Testis (tissue), 5 donors: ENCODE measurements at places on chromosomes 1 and 21. TPM values are rescaled to one million over a fixed set of nuclear protein-coding genes. Genes with fewer than 3 reads are reported as not detected.

Gene SYT6
- 0.43 TPM for total RNA-seq

Gene PLA2G2C
- 0.47 TPM for total RNA-seq

Gene CFHR1
- not detected for total RNA-seq

Gene RUNX3
- 5.7 TPM for total RNA-seq

GRCh38 chr1:89104687-89105086 lies 21.2 kb downstream of the GBP2 start:
- H3K4me1 ChIP-seq = no peaks in the 10 kb centered on the region
- no peak overlapping the region for H3K4me3 ChIP-seq
- H3K27ac ChIP-seq = no peak overlapping the region
- H3K36me3 ChIP-seq = no peaks in the 10 kb centered on the region
- peak; percentile 27 for DNase-seq
- no peaks in the 10 kb centered on the region for H3K27me3 ChIP-seq

DNA sequence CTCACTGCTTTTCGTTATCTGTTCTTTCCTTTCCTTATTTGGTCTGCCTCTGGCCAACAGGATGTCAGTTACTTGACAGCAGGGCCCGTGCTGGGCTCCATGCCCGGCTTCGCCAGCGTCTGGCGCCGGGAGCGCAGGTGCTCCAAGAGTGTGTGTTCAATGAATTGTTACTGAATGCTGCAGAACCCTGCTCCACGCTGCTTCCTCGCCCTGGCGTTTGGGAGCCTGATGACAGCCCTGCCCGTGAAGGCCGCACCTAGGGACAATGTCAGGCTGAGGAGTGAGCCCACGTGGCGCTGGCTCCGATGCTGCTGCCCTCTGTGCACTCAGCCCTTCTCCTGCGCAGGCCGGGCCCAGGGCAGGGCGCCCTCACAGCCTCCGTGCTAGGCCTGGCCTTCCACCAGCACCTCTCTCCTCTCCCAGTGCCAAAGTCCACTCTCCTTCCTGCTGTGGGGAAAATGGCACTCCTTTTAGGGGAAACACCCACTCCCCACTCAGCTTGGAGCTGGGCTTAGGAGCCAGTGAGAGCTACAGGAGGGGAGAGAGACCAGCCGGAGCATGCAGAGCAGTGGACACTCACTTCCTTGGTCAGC lies 51.4 kb downstream of the ACBD3 start:
- no peaks in the 10 kb centered on the region for H3K36me3 ChIP-seq
- no peak overlapping the region for H3K4me3 ChIP-seq
- peak; percentile 68 for DNase-seq
- no peaks in the 10 kb centered on the region for H3K27me3 ChIP-seq
- peaks cover 12% of the 10 kb centered on the region for H3K4me1 ChIP-seq
- H3K27ac ChIP-seq = no peak overlapping the region

DNA sequence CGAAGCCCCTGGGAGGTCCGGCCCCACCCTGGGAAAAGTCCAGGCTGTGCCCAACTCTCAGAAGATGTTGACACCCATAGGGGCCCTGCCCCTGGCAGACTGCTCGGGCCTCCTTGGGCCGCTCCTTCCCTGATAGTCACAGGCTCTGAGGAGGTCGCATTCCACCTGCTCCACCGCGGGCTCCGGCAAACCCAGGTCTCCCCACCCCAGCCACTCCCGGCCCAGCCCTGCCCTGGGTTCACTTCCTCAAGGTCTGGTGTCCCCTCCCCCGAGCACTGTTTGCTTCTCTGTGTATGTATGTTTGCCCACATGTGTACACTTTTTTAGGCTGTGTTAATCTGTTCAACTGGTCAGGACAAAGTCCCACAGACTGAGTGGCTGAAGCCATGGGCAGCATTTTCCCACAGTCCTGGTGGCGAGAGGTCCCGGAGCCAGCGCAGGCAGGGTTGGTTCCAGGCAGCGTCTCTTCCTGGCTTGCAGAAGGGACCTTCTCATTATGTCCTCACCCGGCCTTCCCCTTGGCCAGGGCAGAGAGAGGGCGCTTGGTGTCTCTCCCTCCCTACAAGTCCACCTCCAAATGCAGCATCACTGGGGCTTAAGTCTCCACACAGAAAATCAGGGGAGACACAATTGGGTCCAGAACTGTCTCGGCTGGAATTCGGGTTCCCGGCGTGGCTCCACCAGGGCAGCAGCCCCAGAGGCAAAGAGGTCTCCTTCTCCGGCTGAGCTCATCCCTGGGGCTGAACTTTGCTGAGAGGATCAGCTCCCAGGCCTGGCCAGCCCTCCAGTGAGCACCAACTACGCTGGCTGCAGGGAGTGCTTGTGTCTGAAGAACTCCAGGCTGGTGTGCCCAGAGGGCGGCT lies 10.5 kb upstream of the PRXL2B start:
- no peak overlapping the region for H3K27ac ChIP-seq
- no peaks in the 10 kb centered on the region for H3K36me3 ChIP-seq
- no peaks in the 10 kb centered on the region for H3K4me1 ChIP-seq
- no peaks in the 10 kb centered on the region for H3K27me3 ChIP-seq
- no peak for DNase-seq
- no peak overlapping the region for H3K4me3 ChIP-seq

GRCh38 chr1:23559985-23560741 lies 862 bp upstream of the ID3 start:
- no peaks in the 10 kb centered on the region for H3K36me3 ChIP-seq
- no peaks in the 10 kb centered on the region for H3K27me3 ChIP-seq
- peak overlapping the region; percentile 88 for H3K27ac ChIP-seq
- DNase-seq = no peak
- H3K4me1 ChIP-seq = peaks cover 41% of the 10 kb centered on the region
- peak overlapping the region; percentile 55 for H3K4me3 ChIP-seq

DNA sequence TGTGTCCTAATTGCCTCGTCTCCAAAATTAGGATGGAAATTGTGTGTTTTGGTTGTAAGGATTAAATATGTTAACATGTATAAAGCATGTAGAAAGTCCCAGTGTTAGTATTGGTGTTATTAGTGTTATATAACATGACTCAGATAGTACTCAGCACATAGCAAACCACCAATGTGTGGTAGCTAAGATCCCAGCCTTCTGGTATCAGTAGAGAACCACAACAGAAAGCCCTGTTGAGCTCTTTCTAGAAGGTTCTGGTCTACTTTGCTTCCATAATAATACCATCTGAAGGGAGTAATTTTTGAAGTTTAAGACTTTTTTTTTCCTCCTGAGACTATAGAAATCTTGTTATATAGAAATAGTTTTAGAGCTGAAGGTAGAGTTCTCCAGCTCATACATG lies 259.3 kb upstream of the SGIP1 start:
- no peaks in the 10 kb centered on the region for H3K36me3 ChIP-seq
- no peak for DNase-seq
- no peak overlapping the region for H3K27ac ChIP-seq

- H3K27me3 ChIP-seq = no peaks in the 10 kb centered on the region
- no peaks in the 10 kb centered on the region for H3K36me3 ChIP-seq
- DNase-seq = peak; percentile 64
These were observed 600.5 kb downstream of the USP25 start for GRCh38 chr21:16330082-16330907.

DNA sequence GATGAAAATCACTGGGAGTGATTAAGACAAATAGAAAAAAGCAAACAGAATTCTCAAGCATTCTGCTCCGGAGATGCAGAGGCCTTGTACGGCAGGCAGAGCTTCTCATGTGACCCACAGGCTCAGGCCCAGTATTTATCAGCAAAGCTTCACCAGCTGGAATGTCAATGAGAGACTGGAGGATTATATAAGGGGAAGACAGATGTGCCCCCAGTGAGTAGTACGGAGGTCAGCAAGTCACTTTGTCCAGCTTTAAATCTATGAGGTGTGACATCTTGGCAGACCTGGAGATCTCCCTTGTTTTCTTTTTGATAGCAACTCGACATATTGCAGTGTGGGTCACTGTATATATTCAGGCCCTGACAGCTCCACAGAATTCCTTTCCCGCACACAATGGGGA lies 106.8 kb downstream of the HHIPL2 start:
- peaks cover 33% of the 10 kb centered on the region for H3K4me1 ChIP-seq
- peak overlapping the region; percentile 53 for H3K27ac ChIP-seq
- H3K27me3 ChIP-seq = no peaks in the 10 kb centered on the region
- DNase-seq = peak; percentile 44
- H3K4me3 ChIP-seq = no peak overlapping the region
- H3K36me3 ChIP-seq = no peaks in the 10 kb centered on the region

DNA sequence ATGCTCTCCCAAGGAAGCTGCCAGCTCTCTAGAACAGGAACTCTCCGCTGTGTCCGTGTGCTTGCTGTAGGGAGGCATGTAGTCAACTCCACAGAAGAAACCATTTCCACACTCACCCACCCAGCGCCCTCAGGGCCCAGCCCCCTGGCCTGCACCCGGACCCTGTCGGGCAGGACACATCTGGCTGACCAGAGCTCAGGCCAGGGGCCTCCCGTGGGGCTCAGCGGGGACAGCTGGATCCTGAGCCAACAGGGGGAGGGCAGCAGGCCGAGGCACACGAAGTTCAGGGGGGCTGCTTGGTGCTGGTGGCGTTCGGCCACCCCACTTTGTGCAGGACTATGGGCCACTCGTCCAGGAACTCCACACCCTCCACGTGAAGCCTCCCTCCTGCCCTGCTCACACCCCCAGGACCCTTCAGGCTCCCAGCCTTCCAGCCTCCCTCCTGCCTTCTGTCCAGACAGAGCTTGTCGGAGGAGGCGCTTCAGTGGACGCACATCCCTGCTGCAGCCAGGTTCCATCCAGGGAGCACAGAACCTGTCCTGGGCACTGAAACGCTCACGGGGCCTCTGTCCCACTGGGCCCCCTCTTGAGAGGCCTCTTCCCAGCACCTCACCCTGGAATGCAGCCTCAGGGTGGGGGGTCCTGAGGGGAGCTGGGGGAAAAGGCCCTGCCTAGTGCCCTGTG lies 15.0 kb upstream of the FAAP20 start:
- no peaks in the 10 kb centered on the region for H3K36me3 ChIP-seq
- H3K27ac ChIP-seq = peak overlapping the region; percentile 16
- H3K4me3 ChIP-seq = no peak overlapping the region
- H3K27me3 ChIP-seq = no peaks in the 10 kb centered on the region
- no peak for DNase-seq
- peaks cover 69% of the 10 kb centered on the region for H3K4me1 ChIP-seq

DNA sequence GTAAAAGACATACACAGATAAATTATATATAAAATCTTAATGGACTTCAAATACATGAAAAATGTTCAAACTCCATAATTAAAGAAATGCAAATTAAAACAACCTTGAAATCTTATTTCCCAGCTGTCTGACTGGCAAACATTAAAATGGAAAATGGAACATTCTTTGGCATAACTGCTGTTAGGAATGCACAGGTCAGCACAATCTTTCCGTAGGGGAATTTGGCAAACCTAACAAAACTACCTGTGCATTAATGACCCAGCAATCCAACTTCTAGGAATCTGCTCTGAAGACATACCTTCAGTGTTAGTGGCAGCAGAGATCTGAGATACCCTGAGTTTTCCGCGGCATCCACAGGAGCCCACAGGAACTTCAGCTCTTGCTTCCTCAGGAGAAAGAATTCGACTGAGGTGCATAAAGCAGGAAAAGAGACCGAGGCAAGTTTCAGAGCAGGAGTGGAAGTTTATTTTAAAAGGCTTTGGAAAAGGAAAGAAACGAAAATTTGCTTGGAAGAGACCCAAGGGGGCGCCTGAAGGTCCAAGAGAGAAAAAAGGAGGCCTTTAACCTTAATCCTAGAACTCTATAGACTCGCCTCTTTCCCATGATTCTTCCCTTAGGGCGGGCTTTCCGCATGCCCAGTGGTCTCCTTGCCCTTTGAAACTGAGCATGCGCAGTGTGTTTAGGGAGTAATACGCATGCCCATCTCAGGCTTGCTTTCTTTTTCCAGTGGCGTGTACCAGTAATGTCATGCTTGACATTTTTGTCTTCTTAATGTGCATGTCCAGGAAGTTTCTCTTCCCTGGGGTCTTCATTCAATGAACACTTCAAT lies 24.8 kb downstream of the LYPD8 start:
- H3K27ac ChIP-seq = no peak overlapping the region
- peak; percentile 71 for DNase-seq
- H3K4me1 ChIP-seq = no peaks in the 10 kb centered on the region
